ENCODE measurements at places on chromosomes 7 and 10.

- no peak for DNase-seq
Observed at GRCh38 chr10:1120306-1120705, 64.1 kb downstream of the WDR37 start.

DNA sequence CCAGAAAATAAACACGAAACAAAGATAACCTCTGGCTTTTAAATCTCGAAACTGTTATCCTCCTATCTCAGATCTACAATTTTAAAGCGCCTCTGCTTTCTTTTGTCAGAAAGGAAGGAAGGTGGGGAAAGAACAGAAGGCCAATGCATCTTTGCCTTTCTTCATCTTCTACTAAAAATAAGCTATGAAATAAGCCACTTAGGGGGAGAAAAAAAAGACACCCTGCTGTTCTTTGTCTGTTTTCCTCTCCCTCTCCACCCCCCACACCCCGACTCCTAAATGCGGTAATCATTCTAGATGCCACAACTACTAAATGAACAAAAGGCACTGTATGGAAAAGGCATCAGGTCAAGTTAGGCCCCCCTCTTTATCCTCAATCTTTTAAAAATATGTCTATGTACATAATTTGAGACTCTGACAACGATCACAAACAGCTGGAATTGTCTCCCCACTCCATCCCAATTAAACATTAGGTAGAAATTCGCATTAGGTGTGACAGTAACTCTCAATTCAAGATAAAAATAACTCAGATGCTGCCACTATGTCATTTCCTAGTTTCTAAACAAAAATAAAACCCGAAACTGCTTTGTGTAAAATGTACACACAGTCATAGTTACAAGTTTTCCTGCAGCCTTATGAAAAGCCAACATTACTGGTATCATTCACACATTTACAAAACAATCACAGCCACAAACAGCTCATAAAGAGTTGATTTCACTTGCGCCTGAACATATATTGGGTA, 2.4 kb downstream of the UBE2H start:
- DNase-seq, result peak; percentile 16

DNA sequence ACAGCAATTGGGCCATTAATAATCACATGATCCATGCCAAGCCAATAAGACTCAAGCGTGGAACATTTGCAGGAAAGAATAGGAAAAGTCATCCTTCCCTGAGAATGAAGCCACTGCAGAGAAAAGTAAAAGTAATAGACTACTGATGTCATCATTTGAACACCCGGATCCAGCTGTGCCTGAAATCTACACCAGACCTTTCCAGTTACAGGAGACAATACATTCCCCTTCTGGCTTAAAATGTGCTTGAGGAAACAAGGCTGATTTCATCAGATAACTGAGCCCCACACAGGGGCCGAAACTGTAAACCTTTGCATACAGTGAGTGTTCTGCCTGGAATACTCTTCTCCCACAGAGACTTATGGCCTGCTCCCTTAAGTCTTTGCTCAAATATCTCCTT, 232.8 kb downstream of the KCNMA1 start:
- DNase-seq, result no peak

DNA sequence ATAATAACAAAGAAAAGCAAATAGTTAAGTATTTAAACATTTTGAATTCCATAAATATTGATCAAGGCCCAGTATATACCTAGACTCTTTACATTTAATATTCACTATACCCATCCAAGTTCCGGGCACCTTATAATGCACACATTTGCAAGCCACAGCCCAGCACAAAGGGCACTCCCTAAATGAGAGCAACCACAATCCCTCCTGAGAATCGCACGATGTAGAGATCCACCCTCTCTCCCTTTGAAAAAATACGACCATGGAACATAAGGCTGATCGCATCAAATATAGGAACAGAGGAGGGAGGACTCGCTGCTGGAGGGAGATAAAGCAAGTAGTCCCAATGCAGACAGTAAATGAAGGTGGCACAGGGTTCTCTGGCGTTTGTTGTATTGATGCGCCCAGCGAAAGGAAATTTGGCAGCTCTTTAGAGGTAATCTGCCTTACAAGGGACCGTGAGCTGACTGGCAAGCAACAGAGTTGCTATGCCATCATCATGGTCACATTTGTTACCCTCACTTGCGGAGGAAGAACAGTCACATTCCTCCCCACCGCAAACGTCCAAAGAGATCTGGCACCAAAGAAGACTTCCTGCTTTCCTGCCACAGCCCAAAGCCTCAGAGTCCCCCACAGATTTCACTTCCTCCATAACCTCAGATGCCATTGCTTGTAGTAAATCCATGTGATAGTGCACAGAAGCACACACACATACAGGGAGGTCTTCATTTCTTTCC, 16.1 kb upstream of the TAS2R40 start:
- DNase-seq, result peak; percentile 9

DNA sequence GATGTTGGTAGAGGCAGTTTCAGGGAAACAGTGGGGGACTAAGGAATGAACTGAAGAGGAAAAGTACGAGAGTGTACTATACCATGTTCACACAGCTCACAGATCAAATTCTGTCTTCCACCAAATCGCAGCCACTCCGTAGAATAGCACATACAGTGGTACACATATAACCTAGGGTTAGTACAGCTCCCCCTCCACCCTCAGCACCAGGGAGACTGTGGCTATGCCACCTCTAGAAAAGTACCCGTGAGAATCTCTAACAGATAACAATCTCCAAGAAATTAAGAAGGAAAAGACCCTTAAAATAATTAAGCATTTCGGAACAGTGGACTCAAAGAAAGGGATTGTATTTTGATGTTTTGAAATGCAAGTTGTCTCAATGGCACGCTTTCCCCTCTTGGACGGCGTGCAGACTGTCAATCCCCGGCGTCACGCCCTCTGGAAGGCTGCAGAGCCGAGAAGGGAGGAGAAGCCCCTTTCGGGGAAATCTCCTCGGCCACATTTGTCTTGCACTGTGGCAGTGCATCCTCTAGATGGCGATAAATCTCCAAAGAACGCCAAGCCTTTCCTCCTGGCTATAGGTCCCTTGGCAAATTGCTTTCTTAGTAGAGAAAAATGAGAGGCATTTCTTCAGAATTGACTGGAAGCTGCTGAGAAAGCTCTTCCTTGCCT, 345.0 kb downstream of the REEP3 start:
- DNase-seq, result peak; percentile 56

- no peak for DNase-seq
Observed at GRCh38 chr10:22570733-22571430, 143.5 kb downstream of the PIP4K2A start.

DNA sequence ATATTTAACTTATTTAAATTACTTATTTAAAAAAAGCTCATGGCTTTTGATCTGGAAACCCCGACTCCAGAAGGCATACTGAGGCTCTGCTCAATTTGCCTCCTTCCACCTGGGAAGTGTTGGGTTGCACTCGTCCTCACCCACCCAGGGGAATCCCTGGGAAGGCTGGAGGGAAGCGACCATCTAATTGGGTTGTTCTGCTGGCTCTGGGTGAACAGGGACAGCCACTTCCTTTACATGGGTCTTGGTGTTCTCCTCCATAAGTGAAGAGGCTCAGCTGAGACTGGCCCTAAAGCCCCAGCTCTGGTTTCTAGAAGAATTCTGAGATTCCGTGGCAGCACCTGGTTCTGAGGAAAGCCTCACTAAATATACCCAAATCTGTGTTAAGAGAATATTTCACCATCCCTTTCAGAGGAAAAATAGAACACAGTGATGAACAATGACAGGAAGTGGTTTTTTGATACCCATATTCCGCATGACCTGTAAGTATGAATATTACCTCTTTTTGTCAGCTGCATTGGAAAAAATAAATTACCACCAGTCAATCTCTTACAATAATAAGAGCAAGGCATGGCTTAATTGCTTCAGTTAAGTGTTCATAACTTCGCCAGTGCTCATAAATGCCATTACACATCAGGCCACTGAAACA, 131.1 kb upstream of the SHH start:
- no peak for DNase-seq

GRCh38 chr7:137196648-137197047, 146.9 kb downstream of the PTN start:
- DNase-seq, result no peak
